ENCODE measurements at places on chromosomes 7 and 10.

DNA sequence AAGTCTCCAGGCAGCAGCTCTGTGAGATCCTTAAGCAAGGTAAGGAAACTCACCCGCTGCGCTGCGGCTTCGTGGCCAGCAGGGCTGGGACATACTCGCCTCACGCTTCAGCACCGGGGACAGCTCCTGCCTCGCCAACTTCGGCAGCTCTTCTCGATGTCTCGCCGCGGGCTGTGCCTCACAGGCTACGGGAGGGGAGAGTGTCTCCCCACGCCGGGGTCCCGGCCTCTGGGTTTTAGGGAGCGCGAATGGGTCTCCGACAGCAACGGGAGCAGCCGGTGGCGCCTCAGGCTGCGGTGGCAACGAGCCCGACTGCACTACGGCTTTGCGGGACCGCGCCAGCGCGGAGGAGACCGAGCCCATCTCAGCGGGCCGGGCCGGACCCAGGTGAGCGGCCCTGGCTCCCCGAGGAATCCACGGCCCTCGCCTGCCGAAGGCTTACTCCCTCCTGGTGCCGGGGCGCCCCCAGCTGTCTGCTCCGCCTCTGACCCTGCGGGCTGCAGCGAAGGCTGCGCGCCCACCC, 62.4 kb downstream of the LSM5 start:
- DNase-seq: no peak

DNA sequence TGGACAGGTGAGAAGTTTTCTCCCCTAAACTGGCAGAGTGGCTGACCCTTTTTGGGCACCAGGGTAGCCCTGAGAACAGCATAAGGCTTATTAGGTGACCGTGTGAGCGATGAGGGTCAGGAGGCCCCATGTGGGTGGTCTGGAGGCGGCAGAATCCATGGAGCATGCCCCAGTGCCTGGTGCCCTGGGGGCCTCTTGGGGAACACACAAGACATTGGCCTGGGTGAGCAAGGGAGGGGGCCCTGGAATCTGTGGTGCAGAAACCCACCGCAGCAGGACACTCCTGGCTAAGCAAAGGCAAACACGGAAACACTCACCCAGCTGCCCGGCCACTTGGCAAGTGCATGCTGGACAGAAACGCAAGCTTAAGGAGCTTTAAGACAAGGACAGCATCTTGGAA, 29.5 kb downstream of the YKT6 start:
- no peak for DNase-seq

DNA sequence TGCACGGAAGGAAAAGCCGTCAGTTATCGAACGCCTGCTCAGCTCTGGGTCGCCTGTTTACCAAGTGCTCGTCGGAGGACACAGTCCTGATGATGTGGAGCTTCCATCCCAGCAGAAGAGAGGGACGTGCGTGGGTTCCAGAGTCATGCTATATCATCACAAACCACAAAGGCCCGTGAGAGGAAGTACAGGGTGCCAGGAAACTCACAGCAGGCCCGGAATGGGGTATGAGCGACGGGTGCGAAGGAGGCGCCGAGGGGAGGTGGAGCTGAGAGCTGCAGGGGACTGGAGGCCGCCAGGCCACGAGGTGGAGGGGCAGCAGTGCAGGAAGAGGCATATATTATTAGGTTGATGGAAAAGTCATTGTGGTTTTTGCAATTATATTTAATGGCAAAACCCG, 102.5 kb downstream of the ACTR3B start:
- no peak for DNase-seq

DNA sequence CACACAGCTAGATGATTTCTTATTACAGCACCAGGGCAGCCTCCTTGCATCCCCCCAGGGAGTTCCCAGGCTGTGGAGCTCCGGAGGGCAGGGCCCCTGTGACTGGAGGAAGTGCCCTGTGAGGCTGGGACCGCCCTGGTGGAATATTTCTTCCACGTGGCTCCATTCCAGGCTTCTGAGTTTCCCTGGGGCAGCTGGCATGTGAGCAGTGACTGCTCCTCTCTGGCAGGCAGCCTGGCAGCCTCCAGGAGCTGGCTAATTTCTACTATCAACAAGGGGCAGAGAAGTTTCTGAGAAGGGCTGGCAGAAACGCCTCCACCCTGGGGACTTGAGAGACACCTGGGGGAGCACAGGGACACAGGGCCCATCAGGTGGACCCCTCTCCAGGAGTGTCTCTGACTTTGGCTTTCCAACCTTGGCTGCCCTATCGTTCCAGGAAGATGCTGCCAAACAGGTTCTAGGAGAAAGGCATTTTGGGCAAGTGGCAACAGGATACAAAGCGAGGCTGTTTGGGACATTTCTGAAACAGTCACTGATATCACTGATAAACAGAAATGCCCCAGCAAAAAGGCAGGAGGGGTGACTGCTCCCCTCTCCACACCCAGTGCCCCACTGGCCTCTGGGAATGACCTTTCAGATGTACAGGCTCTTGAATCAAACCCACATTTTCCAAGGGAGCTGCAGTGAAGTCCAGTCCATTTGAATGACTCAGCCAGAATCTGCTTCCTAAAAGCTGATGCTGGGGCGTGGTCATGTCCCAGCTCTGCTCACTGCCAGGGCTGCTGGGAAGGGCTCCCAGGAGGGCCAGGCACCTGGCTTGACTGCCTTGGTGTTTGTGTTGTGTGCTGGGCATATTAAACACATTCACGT, 16.1 kb downstream of the MYOF start:
- DNase-seq: peak; percentile 71

GRCh38 chr10:28186461-28186860, 116.4 kb downstream of the MPP7 start:
- no peak for DNase-seq

DNA sequence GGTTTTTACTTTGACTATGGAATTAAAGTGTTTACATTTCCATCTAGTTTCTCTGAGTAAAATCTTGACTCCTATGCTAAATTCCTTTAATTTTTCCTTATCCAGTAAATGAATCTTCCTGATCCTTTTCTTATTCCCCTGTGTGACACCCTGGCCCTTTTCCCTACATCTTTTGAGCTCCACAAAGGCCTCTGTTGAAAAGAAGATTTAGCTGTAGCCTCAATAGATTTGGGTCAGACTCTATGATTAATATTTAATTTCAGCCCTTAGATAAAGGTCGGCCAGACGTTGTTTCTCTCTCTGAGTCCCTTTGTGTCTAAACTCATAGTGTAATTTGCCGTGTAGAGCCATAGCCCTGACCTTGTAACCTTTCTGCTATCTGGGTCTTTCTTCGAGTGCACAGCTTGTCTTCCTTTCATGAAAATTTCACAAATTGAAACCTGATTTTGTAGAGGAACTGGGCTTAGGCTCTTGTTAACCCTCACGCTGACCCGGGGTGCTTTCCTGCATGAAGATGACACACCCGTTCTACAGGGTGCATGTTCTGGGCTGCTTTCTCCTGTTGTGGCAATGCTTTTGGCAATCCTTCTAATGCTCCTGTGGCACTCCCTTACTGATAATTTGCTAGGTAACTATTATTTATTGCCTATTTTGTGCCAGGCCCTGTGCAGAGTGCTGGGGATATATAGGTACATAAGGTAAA, 21.2 kb downstream of the LSMEM1 start:
- DNase-seq: no peak

- no peak for DNase-seq
Observed at GRCh38 chr10:76432016-76433012, 1000.9 kb downstream of the LRMDA start.

DNA sequence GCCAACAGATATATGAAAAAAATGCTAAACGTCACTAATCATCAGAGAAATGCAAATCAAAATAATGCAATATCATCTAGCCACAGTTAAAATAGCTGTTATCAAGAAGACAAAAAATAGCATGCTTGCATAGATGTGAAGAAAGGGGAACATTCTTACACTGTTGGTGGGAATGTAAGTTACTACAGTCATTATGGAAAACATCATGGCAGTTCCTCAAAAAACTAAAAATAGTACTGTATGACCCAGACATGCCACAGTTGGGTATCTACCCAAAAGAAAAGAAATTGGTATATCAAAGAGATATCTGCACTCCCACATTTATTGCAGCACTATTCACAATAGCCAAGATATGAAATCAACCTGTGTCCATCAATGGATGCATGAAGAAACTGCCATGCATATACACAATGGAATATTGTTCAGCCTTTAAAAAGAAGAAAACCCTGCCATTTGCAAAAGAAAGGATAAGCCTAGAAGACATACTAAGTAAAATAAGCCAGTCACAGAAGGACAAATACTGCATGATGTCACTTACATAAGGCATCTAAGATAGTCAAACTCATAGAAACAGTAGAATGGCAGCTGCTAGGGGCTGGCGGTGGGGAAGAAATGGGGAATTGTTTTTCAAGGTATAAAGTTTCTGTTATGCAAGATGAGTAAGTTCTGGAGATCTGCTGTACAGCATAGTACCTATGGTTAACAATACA, 107.0 kb downstream of the PTPN20 start:
- no peak for DNase-seq

DNA sequence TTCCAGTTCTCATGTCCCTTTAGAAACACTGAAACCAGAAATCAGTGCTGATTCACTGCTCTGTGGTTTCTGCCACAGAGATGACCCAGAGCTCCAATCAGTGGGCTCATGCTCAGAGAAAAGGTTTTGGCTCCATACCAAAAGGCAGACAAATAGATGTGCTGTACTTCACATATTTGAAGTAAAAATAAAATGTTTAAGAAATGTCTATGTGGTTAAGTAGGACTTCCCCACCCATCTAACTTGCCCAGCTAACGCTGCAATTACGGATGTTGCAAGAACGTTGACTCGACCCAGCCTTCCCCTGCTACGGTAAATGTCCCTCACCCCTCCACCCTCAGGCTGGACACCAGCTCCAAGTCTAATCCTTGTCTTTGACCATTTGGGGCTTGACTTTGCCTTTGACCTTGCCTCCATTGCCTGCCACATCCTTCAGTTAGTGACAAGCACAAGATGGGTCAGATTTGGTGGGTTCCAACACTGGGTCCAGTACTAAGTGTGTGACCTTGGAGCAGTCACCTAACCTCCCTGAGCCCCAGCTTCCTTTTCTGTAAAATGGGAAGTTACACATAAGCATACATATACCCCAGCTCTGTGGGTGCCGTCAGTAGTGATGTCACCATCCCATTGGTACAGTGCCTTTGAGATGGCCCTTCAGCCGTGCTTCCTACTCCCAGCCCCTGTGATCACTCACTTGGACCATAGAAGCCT, 95.8 kb downstream of the CHST15 start:
- no peak for DNase-seq

DNA sequence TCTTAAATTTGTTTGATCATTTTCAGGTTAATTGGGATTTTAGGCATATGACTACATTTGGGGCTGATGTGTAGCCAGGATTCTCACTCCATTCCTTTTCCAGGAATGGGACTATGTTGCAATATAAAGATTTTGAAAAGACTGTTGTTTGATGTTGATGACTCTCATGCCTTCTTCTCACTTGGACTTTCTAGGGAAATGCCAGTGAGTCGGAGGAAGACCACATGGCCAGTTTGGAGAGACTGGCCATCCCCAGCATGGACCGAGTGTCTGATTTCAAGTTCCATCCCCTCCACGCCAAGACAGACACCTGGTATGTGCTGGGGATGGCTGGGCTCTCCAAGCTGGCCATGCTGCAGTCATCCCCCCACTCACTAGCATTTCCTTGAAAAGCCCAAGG, 5.5 kb downstream of the IGFBP3 start:
- DNase-seq: no peak

- no peak for DNase-seq
Observed at GRCh38 chr10:11265484-11265883, 247.8 kb downstream of the CELF2 start.

DNA sequence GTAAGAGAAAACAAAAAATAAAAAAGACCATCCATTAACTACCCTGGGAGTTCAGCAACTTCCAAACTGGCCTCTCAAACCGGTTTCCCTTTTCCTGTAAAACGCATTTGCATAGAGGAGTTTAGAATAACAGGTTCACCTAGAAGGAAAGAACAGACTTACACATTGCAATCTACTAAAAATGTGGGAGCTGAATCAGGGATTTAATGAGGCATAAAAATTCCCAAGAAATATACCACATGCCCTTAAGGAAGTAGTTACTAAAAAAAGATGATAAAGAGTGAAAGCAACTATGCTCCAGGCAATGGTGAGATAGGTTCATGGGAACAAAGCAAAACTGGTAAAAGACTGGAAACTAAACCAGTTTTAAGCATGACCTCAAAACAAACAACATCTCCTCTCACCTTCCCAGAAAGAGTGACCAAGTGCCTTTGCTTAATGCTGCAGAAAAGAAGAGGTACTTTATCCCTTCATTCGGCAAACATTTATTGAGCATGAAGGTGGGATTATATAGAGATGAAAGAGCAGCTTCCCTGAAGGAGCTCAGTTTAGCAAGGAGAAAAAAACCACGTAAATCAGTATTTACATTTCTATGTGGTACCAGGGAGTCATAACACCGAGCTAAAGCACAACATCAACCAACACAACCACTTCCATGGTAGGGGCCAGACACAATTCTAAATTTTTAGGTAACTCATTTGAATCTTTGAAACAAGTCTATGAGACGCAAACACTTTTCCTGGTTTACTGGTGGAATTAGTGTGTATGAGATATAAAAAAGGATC, 152.8 kb downstream of the SGMS1 start:
- DNase-seq: no peak

GRCh38 chr7:1543826-1544177, 12.2 kb downstream of the TMEM184A start:
- no peak for DNase-seq

- no peak for DNase-seq
Observed at GRCh38 chr7:116776046-116776445, 86.3 kb upstream of the CAPZA2 start.

GRCh38 chr7:25966469-25966868, 185.5 kb upstream of the NFE2L3 start:
- no peak for DNase-seq

DNA sequence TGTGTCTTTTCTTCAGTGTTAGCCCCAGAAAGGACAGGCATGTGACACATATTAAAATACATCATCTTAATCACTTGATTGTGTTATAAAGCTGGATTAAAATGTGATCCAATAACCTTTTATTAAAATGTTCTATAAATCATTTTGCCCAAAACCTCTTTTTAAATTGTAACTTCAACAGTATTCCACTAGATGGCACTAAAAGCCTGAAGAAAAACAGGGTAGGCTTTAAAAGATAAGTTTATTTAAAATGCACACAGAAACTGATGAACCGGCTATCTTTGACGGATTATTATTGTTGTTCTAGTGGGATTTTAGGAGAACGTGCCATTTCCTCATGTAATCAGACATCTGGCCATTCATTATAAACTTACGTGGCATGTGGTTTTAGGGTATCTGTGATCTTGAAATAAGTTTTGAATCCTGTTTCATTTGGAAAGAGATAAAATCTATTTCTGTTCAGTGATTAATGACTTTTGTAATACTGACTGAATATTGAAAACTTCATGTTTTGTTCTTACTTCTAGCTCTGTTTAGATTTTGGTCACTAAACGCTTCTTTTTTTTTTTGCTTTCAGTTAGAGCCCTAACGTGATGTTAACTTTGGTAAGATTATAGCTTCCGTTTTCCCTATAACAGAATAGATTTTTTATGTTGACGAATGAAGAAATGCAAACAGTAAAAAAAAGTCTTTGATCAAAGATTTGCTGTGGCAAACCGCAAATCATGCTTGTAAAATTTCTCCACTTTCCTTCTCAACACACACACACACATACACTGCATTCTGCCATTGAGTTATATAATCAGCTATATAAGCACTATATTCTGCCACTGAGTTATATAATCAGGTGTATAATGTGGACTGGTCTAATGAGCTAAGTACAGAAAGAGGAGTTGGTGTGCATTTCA, 13.6 kb downstream of the VPS50 start:
- no peak for DNase-seq
